ENCODE measurements at places on chromosomes 6 and 20. TPM values are rescaled to one million over a fixed set of nuclear protein-coding genes. Genes with fewer than 3 reads are reported as not detected.

Gene PSORS1C1
- total RNA-seq: 5.1 TPM

Gene VTA1
- 81.4 TPM for total RNA-seq

Gene AURKA
- total RNA-seq: 48.3 TPM

GRCh38 chr20:19508449-19508848, 249.6 kb upstream of the RIN2 start:
- DNase-seq: no peak

DNA sequence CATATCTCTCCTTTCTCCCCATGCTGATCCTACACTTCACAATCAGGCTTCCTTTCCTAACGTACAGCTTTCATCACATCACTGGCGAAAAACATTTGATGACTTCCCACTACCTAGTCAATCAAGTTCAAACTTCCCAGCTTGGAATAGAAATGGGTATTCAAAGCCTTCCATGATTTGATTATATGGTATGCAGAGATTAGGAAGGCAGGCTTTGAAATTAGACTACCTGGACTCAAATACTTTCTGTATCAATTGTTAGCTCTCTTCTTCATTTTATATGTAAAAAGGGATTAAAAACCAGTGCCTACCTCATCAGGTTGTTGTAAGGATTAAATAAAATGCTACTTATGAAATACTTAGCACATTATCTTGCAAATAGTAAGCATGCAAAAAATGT, 7.7 kb downstream of the NCOA6 start:
- DNase-seq: no peak

DNA sequence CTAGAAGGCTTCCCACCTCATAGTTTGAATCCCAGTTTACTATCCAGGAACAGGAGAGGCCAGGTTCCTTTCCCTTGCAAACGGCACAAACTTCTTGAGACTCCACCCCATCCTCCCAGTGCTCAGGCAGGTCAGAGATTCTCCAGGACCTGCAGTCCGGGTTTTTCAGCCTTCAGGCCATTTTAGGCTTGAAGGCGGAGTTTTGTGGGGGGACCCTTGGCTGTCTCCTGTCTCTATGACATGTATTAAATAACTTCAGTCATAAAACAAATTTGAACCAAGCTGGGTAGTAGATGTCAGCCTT, 230.1 kb downstream of the NFATC2 start:
- no peak for DNase-seq
